ENCODE measurements at places on chromosomes 7 and 10. TPM values are rescaled to one million over a fixed set of nuclear protein-coding genes. Genes with fewer than 3 reads are reported as not detected.

The SMC3 gene
- total RNA-seq, result 36.2 TPM

The GALNT11 gene
- 30.8 TPM for total RNA-seq

- no peak for DNase-seq
Observed at GRCh38 chr7:27199849-27200760, at the start of gene HOXA13. HOXA13 (minus strand) TSS chr7:27200091; CDS start chr7:27200077, 14 bp downstream.

The COX19 gene
- 10.6 TPM for total RNA-seq

The C10orf67 gene
- 0.13 TPM for total RNA-seq
